ENCODE measurements at places on chromosomes 2 and 18.

- no peak for DNase-seq
Observed at GRCh38 chr2:196101325-196101991, 32.8 kb upstream of the DNAH7 start.

- DNase-seq = no peak
Observed at GRCh38 chr18:79489051-79489898, 93.5 kb downstream of the NFATC1 start.

- DNase-seq = no peak
Observed at GRCh38 chr2:17334300-17334699, 183.9 kb downstream of the RAD51AP2 start.

DNA sequence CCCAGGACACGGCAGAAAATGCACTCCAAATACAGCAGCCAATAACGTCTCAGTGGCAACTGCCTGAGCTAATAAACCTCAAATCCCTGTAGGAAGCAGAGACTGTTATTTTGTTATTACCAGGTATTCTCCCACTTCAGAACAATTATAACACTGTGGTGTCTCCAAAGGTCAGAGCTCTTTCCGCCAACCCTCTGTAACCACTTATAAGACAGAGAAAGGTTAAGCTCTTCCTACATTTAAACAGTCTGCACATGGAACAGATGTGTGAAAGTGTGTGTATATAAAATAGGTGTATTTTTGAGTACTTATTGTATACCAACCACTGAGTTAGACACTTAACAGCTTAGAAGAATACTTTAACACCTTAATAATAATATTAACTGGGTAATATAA lies 64.1 kb downstream of the FBXO15 start:
- no peak for DNase-seq

- DNase-seq = no peak
Observed at GRCh38 chr2:203682688-203683130, 23.7 kb upstream of the CD28 start.

- no peak for DNase-seq
Observed at GRCh38 chr2:124666976-124667375, 641.9 kb downstream of the CNTNAP5 start.

DNA sequence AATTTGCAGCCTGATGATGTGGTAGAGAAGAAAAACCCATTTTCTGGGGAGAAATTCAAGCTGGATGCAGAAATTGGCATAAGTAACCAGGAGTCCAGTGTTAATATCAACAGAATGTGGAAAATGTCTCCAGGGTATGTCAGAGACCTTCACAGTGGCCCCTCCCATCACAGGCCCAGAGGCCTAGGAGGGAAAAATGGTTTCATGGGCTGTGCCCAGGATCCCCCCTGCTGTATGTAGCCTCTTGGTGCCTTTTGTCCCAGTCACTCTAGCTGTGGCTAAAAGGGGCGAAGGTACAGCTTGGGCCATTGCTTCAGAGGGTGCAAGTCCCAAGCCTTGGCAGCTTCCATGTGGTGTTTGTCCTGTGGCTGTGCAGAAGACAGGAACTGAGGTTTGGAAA lies 40.2 kb downstream of the CACNB4 start:
- no peak for DNase-seq

GRCh38 chr18:67731851-67732250 lies 215.3 kb upstream of the DSEL start:
- DNase-seq = no peak
